ENCODE measurements at places on chromosomes 3 and 15.

- no peak for DNase-seq
Observed at GRCh38 chr3:186965141-186965879, 35.0 kb downstream of the ST6GAL1 start.

- no peak for DNase-seq
Observed at GRCh38 chr3:60207905-60208304, 1043.3 kb downstream of the FHIT start.

GRCh38 chr3:126939338-126939718 is 43.6 kb upstream of the PLXNA1 start:
- DNase-seq, result no peak

- no peak for DNase-seq
Observed at GRCh38 chr3:28598165-28598564, 249.5 kb upstream of the AZI2 start.

DNA sequence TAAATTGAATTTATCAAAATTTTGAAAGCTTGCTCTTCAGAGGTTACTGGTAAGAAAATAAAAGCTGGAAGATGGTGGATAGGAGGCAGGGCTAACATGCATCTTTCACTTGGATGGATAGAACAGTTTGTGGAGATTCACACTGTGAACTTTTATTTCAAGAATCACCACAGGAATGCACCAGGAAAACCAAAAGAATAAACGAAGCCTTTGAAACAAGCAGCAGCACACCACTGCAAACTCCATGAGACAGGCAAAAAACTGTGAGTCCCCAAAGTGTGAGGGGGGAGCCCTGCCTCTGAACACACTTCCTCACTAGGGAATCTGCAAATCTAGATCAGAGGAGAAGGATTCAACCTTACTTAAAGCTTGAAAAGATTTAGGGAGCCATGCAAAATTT is 122.2 kb downstream of the RTP4 start:
- no peak for DNase-seq

DNA sequence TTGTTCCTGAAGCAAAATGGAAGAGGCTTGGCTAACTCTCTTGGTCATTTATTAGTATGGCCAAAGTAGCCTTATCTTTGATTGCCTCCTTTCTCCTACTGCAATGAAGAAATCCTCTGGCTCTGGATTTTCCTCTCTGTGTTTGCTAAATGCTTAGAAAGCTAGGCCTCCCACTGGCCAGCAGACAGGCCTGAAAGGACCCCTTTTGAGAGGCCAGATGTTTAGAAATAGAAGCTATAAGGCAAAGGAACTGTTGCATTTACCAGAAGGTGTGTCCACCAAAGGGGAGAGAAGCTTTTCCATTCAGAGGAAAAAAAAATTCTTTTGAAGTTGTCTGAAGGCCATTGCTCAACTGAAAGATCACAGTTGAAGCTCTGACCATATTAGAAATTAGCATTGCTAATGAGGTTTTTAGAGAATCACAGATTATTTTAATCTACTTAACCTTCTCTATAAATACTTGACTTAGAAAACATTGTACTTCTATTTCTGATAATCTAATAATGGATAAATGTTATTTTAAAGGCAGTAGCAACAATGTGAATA is 160.8 kb downstream of the SYNPR start:
- DNase-seq, result no peak

- no peak for DNase-seq
Observed at GRCh38 chr3:16297997-16298885, 33.2 kb downstream of the OXNAD1 start.

DNA sequence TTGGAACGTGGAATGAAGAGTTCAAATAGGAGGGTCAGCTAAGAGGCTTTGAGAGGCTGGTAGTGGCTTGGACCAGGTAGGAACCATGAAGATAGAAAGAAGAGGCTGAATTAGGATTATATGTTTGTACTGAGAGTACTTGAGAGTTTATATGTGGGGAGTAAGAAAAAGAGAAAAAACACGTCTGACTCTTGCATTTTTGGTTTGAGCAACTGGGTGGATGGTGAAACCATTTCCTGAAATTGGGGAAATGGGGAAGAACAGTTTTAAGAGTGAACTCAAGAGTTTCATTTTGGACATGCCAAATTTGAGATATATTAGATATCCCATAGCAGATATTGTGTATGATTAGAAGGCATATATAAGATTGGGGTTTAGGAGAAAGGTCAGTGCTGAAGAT is 92.9 kb upstream of the TNIK start:
- DNase-seq, result no peak

GRCh38 chr3:124784686-124785382 is 54.6 kb downstream of the UMPS start:
- no peak for DNase-seq

DNA sequence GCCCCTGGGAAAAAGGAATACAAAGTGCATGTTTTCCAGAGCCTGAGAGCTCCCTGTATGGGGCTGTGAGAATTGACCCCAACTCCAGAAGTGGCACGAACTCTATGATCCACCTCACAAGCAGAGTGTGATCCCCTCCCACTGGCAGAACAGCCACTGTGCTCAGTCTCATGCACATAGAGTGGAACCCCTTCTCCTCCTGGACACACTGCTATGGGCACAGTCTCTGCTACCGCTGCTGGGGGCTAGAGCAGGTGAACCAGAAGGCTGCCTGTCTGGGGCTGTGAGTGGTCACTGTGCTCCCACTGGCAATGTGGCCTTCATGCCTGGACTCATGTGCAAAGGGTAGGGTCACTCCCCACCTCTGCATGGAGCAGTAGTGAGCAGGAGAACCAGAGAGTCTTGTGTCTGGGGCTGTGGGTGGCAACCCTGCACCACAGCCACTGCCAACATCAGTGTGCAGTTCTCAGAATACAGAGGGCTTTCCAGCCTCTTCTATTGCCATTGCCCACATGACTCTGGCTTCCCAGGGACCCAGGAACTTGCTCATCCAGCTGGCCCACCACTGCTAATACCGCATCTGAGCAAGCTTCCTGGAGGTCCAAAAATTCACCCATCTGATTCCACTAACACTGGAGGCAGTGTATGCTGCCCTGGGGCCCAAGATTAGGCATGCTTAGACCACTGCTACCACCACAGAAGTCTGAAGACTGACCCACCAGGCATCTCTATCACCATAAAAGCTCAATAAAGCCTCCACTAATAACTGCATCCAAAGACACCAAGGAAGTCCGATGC is 343.7 kb upstream of the SOX14 start:
- no peak for DNase-seq

DNA sequence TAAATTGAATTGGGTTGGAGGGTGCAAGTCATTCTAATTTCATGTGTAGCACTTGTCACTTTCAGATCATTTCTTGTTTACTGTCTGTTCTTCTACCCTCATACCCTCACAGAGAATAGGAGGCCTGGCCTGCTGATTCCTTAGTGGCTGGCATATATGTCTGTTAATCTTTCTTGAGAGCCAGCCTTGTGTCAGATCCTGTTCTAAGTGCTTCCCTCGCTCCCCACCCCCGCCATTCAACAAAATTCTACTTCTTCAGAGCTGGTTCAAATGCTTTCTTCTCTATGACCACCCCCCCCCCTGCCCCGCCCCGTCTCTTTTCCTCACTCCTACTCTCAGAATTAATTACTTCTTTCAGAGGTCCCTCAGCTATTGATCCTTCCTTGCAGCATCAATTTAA is 1.5 kb upstream of the U2SURP start:
- no peak for DNase-seq

DNA sequence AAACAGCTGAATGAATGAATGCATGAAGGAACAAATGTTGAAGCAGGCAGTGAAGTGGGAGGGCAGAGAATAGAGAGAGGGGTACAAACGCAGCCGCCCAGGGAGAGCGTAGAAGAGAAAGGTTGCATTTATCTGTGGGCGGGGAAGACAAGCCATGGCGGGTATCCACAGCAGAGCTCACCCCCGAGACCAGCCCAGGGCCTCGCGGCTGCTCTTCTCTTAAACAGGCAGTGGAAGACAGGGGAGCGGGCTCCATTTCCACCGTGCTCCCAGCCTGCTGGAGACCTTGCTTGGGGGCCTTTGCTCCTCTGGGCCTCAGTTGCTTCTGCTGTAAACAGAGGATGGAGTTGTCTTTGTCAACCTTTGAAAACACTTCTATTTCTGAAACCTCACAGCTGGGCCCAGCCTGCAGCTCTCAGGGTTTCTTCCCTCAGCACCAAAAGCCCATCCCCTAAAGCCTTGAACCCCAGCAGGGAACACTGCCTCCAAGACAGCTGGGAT is 259.5 kb downstream of the UACA start:
- DNase-seq, result no peak

DNA sequence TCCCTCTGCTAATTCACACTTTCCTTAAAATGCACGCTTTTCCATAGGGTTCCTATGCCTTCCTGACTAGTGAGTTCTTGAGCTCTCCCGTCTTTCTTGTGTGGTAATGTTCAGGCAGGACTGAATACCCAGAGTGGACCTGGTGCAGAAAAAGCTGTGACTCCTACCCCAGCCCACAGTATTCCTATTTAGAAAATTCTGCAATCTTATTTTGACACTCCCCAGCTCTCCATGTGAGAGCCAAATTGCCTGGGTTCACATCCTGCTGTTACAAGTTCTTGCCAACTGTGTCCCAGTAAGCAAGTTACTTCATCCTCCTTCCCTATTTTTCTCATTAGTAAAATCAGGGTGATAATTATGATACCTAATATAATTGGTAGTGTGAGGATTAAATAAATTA is 290.8 kb upstream of the SLCO3A1 start:
- no peak for DNase-seq

DNA sequence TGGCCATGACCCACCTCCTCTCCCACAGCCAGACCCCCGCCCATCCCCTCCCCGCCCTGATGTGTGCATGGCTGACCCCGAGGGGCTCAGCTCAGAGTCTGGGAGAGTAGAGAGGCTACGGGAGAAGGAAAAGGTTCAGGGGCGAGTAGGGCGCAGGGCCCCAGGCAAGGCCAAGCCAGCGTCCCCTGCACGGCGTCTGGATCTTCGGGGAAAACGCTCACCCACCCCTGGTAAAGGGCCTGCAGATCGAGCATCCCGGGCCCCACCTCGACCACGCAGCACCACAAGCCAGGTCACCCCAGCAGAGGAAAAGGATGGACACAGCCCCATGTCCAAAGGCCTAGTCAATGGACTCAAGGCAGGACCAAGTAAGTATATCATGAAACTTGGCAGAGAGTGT is 11.7 kb downstream of the MAP1A start:
- no peak for DNase-seq

- no peak for DNase-seq
Observed at GRCh38 chr15:19973718-19974117, 567.9 kb downstream of the GOLGA6L6 start.

GRCh38 chr15:82298520-82298919 is 35.9 kb downstream of the SAXO2 start:
- DNase-seq, result no peak

GRCh38 chr3:165406425-165406824 is 210.2 kb upstream of the SLITRK3 start:
- DNase-seq, result no peak

DNA sequence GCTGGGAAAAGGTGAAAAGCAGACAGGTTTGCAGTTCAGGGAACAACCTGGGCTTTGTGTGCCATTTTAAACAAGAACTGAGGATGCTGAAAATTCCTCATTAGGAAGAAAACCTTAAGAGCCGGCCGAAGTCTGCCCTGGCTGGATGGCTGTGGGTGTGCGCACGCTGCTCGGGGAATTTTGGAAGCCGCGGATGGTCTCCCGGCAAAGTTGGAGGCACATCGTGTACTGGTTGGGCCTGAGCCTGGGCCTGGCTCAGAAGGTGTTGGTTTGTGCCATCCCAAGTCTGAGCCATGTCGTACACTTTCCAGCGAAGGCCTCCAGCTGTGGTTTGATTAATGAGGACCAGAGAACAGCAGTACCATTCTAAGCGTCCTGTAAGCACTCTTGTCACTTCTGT is 188.2 kb downstream of the ATP10A start:
- DNase-seq, result no peak

- no peak for DNase-seq
Observed at GRCh38 chr3:149417174-149417573, 39.7 kb upstream of the TM4SF1 start.

GRCh38 chr15:88015228-88015860 is 241.2 kb downstream of the NTRK3 start:
- DNase-seq, result no peak

DNA sequence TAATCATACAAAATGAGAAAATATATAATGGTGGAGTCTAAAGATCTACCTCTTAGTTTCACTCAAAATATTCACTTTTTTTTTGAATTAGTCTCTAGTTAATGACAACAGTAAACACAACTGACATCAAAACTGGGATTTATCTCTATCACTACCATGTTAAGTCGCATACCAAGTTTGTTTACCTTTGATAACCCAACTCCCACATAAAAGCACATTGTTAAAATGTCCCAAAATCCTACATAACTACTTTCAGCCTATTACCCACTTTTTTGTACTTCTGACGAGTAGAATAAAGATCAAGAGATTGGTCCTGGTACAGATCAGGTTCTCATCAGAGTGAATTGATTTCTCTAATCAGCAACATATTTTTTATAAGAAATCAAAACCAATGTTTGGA is 518.5 kb downstream of the EPHA3 start:
- no peak for DNase-seq

DNA sequence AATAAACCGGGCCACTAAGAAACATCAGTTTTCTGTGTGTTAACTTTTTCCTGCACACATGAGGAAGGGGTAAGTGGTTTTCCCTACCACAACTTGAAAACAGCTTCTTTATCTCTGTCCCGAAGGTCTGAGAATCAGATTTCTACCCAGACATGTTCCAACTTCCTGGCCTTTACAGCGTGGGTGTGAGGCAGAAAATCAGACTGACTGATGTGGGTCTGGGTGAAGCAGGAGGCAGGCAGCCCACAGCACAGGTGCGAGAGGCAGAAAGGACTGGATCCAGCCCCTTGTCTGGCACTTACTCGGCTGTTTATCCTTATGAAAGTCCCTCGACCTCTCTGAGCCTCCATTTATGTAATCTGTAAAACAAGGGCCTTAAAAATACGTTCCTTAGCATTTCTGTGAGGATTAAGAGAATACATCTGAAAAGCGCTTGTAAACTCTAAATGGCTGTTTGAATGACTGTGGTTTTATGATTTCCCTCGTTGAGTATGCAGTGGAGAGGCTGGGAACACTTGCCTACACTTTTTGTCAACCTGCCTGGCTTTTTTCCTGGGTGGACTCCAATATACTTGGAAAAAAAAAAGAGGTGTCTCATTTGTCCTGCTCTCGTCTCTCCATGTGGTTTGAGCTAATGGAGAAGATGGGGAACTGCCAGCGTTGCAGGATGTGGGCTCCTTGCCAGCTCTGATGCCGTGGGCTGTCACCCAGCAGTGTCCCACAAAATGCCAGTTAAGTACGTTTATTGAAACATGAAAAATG is 3.1 kb downstream of the AGBL1 start:
- DNase-seq, result no peak

GRCh38 chr3:184399410-184399809 is 19.6 kb downstream of the CHRD start:
- DNase-seq, result no peak
